ENCODE measurements at places on chromosomes 12 and 14. TPM values are rescaled to one million over a fixed set of nuclear protein-coding genes. Genes with fewer than 3 reads are reported as not detected.

GRCh38 chr14:29930283-29930682 is 2.6 kb upstream of the PRKD1 start:
- DNase-seq = no peak

- peak; percentile 90 for DNase-seq
Measured at GRCh38 chr12:109597795-109598427, 24.3 kb downstream of the MVK start.

DNA sequence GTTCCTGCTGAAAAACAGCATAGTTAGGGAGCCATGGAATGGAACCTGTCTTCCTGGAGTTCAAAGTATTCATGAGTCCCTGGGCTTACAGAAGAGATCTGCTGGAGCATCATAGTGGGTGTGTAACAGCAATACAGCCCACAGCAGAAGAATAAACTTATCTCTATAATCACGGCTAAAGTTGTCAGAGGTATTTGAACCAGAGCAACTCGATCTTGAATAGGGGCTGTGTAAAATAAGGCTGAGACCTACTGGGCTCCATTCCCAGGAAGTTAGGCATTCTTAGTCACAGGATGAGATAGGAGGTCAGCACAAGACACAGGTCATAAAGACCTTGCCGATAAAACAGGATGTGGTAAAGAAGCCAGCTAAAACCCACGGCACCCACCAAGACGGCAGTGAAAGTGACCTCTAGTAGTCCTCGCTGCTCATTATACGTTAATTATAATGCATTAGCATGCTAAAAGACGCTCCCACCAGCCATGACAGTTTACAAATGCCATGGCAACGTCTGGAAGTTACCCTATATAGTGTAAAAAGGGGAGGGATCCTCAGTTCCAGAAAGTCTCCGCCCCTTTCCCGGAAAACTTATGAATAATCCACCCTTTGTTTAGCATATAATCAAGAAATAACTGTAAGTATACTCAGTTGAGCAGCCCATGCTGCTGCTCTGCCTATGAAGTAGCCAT is 223.4 kb downstream of the PCNX1 start:
- no peak for DNase-seq

DNA sequence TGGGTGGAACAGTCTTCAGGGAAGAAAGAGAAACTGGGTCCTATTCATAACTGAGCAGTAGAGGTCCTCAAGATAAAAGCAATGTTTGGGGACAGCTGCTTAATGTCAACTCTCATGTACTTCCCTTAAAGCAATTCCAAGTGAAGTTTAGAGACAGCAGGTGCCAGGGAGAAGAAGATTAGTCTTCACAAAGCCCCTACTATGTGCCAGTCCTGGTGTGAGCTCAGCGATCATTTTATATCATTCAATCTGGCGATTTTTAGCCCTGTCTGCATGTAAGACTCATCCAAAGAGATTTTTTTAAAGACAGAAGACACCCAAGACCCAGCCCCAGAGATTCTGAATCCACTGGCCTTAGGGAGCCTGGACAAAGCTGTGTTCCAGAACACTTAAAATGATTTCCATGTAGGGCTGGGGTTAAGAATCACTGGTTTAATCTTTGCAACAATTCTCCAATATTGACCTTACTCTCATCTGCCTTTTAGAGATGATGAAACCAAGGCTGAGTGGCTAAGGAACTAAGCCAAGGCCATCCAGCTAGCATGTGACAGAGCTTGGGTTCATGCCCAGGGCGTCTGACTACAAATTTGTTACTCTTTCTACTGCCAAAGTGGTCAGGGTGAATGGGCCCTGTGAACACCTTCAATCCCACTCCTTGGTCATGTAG is 404.5 kb upstream of the TBX3 start:
- peak; percentile 24 for DNase-seq

DNA sequence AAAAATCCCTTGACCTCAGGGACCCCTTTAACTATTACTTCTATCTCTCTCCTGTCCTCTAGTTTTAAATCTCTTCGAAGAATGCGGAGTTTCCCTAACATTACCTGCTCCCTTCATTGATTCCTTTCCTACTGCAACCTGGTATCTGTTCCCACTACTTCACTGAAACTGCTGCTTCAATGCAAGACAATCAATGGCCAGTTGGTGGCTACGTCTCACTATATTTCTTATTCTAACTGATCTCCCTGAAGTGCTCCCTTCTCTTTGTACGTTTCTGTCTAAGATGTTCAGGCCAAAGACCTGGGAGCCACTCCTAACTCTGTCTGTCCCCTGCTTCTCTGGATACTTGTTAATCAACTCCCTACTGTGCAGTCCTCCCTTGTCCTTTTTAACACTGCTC is 10.3 kb upstream of the KCNA1 start:
- no peak for DNase-seq

- no peak for DNase-seq
Measured at GRCh38 chr12:22048351-22049041, 2.5 kb downstream of the CMAS start.

- DNase-seq = no peak
Measured at GRCh38 chr12:108852674-108853309, 4.6 kb downstream of the SSH1 start.

GRCh38 chr12:77816196-77816595 is 14.5 kb upstream of the NAV3 start:
- DNase-seq = no peak

DNA sequence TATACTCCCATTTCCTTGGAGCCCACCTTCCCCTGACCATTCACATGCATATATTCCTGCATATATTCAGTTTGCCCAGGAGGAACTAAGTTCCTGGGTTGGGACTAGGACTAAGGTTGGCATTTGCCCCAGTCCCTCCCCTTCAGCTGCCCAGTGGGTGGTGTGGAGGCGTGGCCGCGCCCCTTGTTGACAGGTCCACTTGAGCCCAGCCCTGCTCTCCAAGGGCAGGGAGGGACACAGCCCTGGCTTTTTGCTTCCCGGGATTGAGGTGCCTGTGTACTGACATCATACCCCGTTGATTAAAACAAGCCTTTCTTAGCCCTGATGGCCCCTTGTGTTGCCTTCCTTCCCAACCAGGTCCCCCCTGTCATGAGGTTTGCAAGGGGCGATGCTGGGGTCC is 7.3 kb downstream of the ERBB3 start:
- peak; percentile 75 for DNase-seq

DNA sequence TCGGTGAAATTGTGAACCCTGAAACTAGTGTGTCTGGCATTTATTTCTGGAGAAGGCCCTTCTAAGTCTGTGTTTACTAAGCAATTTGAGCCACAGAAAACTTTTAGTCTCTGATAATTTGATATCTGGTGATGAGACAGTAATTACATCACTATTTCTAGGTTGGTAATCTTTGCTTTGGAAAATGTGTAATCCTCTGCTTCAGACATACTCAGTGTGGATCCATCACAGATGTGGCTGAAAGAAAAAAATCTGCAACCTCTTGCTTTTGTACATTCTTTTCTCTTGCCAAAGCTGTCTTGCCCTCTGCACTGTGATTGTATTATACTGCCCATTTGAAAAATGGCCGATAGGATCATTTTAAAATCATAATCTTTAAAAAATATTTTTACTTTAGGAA is 78.1 kb downstream of the PELI2 start:
- DNase-seq = no peak

- DNase-seq = peak; percentile 48
Measured at GRCh38 chr12:116508145-116509121, 50.7 kb upstream of the MAP1LC3B2 start.

AICDA gene
- not detected for total RNA-seq

EMP1 gene
- 304 TPM for total RNA-seq

INHBC gene
- not detected for total RNA-seq

SPX gene
- total RNA-seq = 6.5 TPM

RIMBP2 gene
- 0.44 TPM for total RNA-seq
